ENCODE measurements at places on chromosomes 7 and 10.

DNA sequence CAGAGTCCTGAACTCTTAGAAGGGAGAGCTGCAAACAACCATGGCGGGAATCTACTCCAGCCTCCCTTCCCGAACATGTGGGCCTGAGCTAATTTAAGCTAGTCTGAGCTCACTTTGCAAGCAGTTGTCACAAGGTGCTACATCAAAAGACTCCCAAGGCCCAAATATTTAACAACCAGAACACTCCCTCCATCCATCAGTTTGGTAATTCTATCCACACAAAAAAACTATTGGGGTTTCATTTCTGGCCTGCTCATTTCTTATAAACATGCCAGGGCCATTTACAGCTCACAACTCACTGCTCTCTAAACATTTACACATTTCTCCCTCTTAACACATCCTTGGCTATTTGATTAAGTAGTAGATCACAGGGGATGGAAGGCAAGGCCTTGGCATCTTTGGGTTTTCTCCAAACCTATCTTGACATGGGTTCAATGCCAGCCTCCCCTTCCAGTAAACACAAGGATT lies 263.4 kb downstream of the KCNMA1 start:
- DNase-seq, result no peak

DNA sequence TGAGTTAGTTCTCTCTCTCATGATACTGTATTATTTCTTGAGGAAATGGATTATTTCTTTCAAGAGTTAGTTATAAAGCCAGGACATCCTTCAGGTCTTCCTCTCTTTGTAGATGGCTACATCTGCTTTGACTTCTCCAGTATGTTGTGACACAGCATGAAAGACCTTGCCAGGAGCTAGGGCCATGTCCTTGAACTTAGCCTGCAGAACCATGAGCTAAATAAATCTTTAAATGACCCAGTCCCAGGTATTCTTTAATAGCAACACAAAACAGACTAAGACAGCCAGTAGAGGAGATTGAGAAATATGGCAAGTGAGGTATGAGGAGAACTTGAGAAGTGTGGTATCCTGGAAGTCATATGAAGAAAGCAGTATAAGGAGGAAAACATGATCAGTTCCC lies 214.9 kb upstream of the PPP1R3A start:
- DNase-seq, result no peak

- DNase-seq, result no peak
These were observed 69.9 kb downstream of the CASD1 start for GRCh38 chr7:94579470-94579869.

DNA sequence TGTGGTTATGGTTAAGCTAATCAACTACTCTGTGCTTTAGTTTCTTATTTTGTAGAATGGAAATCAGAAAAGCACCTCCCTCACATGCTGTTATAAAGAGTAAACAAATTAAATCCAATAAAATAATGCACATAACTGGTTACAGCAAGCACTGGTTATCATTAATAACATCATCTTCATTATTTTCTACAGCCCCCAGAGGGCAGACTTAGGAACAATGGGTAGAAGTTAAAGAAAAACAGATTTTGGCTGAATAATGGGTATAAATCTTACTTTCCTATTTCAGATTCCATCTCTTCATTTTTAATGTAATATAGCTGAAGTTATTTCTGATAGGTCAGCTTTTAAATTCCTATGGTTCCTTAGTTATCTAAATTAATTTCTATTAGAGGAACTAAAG lies 126.5 kb downstream of the DOCK4 start:
- DNase-seq, result no peak

DNA sequence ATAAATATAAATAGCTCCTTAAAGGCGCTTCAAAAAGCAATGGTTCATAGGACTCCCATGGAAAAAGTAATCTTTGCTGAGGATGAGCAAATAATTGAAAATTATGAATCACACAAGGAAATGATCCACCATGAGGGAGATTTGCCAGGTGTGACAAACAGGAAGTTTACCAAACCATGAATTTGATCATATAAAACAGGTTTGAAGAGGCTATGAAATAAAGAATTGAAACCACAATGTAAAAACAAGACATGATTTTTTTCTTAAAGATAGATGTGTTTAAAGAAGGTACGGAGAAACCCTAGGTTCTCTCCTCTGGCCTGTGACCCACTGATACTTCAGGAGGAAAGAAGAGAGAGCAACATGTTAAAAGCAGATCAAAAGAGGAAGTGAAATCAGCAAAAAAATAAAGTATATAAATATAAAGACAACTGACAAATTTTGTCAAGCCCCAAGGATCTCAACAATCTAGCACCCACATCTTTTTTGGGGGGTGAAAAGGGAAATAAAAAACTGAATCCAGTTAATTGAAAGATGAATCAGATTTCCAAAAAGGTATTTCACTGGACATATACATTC lies 111.3 kb upstream of the ASAH2 start:
- no peak for DNase-seq

DNA sequence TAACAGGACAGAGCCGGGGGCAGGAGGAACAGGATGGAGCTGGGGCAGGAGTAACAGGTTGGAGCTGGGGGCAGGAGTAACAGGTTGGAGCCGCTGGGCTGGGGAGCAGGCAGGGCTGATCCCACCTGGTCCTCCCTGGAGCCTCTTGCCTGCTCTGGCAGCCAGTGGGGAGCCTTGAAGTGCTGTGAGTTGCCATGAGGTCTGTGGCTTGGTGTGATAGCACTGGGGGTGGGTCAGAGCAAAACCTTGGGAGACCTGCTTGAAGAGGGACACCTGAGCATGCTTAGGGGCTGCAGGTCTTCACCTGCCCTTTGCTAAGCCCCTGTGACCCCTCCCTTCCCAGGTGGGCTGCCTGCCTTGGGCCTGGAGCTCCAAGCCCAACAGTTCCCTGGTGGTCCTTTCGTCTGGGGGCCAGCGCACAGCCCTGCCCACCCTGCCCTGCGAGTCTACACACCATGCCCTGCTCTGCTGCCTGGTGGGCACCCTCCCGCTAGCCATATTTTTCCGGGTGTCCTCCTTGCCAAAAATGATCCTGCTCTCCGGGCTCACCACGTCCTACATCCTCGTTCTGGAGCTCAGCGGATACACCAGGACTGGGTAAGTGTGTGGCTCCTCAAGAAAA lies 111.6 kb downstream of the ADCY1 start:
- DNase-seq, result no peak

- no peak for DNase-seq
These were observed 559.0 kb upstream of the ADARB2 start for GRCh38 chr10:2296179-2296891.

- no peak for DNase-seq
These were observed 58.8 kb downstream of the WDR37 start for GRCh38 chr10:1114719-1115606.

- DNase-seq, result no peak
These were observed 167.1 kb upstream of the INHBA start for GRCh38 chr7:41869997-41870396.

DNA sequence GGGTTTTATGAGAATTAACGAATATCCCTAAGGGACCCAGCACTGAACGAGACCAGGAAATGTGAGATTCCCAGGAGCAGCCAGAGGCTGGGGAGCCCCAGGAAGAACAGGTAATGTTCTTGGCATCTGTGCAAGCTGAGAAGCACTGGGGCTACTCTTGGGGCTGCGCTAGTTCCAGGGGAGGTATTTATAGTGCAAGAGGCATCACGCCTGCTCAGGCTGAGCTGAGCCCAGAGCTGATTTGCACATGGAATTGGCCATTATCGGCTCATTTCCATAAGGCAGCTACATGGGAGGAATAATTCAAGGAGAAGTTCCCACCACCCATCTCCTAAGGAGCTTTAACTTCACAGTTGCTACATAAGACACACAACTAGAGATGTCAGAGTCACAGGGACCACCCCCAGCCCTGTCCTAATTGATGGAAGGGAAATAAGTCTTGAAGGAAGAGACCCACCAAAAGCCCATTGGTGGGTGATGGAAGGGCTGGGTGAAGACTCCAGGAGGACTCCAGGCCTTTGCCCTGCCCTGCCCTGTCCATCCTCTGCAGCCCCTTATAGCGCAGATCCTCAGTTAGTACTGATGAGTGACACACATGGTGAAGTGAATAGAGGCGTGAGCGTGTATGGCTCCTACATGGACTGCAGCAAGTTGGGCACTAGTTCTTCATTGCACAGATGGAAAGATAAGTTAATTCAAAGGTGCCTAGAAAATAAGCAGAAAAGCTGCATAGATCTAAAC lies 178.9 kb downstream of the GRID1 start:
- DNase-seq, result no peak

DNA sequence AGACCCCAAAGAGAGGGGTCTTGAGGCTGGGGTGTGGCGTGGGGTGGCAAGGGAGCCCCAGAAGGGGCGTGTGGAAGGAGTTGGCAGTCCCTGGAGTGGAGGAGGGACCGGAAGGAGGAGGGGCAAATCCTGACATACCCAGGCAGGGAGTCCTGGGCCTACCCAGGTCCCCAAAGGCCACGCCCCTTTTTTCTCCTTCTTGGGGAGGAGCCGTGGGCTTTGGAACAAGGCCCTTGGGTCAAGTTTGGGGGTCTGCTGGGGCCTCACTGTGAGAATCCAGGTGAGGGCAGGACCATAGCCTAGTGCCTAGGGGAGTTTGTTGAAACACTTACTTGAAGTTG lies 1.2 kb upstream of the SMARCD3 start:
- no peak for DNase-seq

DNA sequence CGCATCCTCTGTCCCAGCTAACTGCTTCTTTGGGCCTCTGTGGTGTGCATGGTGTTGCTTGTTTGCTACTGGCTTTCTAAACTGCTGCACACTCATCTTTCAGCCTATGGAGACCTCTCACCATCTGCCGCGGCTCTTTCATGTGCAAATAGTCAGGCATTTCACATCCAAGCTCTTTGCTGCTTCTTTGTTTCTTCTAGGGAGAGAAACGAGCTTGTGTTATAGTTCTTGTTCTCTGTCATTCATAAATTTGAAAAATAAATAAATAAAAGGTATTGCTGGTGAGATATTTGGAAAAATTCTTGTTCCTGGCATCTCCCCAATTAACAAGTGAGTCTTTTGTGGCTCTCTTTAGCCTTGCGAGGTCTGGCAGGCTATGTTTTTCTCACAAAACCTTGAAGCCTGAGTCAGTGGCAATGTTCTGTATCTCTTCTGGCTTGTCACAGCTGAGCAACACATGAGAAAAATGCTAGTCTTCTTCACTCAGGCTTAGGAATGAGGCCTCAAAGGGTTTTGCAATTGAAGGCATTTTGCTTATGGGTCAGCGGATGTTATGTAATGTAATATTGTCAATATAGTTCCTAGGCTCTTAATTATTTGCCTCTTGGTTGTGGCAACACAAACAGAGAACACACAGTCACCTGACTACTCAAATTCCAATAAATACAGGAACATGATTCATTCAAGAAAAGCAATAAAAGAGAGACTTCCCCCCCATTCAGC lies 274.0 kb downstream of the FRMD4A start:
- DNase-seq, result no peak

- DNase-seq, result no peak
These were observed 3.8 kb downstream of the SLC4A2 start for GRCh38 chr7:151063212-151063561.

DNA sequence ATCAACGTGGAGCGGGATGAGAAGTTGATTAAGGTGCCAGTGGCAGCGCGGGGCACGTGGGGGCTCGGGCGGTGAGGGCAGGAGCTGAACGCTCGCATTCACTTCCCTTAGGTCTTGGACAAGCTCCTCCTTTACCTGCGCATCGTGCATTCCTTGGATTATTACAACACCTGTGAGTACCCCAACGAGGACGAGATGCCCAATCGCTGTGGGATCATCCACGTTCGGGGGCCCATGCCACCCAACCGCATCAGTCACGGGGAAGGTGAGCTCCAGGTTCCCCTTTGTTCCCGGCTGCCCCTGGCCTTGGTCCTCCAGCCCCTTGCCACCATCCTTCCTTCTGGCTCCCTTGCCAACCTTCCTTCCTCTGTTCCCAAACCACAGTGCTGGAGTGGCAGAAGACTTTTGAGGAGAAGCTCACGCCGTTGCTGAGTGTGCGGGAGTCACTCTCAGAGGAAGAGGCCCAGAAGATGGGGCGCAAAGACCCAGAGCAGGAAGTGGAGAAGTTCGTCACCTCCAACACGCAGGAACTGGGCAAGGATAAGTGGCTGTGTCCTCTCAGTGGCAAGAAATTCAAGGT lies 2.5 kb downstream of the UFSP1 start:
- DNase-seq, result no peak

GRCh38 chr10:21771219-21771618 lies 232.3 kb downstream of the DNAJC1 start:
- DNase-seq, result no peak

DNA sequence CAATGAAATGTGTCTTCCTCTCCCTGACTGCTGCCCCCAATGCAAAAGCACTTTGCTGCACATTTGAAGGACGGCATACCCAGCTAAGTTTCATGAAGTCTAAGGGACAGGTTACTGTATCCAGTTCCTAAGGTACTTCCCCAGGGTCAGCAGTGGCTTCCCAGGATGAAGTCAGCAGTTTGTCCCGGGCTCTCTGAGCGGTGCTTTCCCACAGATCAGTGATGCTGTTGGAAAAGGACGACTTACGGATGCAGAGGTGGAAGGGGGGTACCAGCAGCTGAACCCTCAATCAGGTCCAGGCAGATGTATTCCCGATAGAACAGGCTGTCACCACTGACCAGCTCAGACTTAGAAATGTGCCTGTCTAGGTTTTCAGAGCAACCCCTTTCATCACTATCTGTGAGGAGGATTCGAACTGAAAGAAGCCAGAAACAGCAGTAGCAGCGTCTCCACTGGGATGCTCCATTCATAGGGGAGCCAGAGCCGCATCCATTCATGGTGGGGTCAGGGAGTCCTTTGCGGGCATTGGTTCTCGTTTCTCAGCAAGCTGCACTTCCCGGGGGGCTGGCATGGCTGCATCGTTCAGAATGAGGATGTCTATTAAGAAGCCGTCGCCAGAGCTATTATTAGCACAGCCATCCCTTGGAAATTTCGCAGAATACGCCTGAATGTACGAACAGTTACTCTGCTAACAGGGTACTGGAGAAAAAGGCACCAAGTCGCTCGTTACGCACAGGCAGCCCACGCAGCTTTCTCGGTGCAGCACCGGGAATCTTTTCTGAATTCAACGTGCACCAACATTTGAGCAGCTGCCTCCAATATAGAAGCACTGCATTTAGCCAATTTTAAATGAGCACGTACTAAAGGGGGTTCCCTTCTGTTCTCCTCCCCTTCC lies 303.7 kb downstream of the PRPF18 start:
- DNase-seq, result no peak

DNA sequence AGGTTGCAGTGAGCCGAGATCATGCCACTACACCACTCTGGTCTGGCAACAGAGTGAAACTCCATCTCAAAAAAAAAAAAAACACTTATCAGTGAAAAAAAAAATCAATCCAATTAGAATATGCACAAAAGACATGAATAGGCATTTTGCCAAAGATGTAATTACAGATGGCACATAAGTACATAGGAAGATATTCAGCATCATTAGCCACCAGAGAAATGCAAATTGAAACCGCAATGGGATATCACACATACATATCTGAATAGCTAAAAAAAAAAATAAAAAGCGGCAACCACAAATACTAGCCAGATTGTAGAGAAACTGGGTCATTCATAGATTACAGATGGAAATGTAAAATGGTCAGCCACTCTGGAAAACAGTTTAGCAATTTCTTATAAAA lies 1310.8 kb downstream of the XPNPEP1 start:
- no peak for DNase-seq
